ENCODE measurements at places on chromosomes 5 and 9. TPM values are rescaled to one million over a fixed set of nuclear protein-coding genes. Genes with fewer than 3 reads are reported as not detected.

PLCXD3 gene
- total RNA-seq: 71.6 TPM

RASGRF2 gene
- 16.6 TPM for total RNA-seq

SNCAIP gene
- total RNA-seq: 2.5 TPM

CDC20B gene
- total RNA-seq: not detected

TMC1 gene
- 0.65 TPM for total RNA-seq

SIGMAR1 gene
- 17.0 TPM for total RNA-seq

TMEM215 gene
- total RNA-seq: not detected

RLN2 gene
- total RNA-seq: not detected

MATR3 gene
- 138 TPM for total RNA-seq

IL5 gene
- total RNA-seq: not detected

CD74 gene
- total RNA-seq: 139 TPM

SCGB3A1 gene
- total RNA-seq: not detected

GNPDA1 gene
- total RNA-seq: 26.1 TPM

GNA14 gene
- total RNA-seq: 1.4 TPM

PAEP gene
- not detected for total RNA-seq

AQP7 gene
- 113 TPM for total RNA-seq

CTSV gene
- total RNA-seq: 0.43 TPM

TCF7 gene
- 2.9 TPM for total RNA-seq

CLTA gene
- 87.4 TPM for total RNA-seq

CCDC171 gene
- 1.1 TPM for total RNA-seq

C5orf46 gene
- 7.0 TPM for total RNA-seq

CCNJL gene
- 7.0 TPM for total RNA-seq

SPINK7 gene
- not detected for total RNA-seq

PLPP7 gene
- total RNA-seq: 128 TPM

LCN10 gene
- total RNA-seq: 1.1 TPM

AQP3 gene
- 6.8 TPM for total RNA-seq

NMUR2 gene
- total RNA-seq: not detected

DND1 gene
- total RNA-seq: 0.16 TPM

OR1J2 gene
- not detected for total RNA-seq

TRIM52 gene
- 8.8 TPM for total RNA-seq

RNF14 gene
- 99.9 TPM for total RNA-seq

SHLD3 gene
- 2.4 TPM for total RNA-seq

GPX3 gene
- total RNA-seq: 1,563 TPM

DHX29 gene
- 19.6 TPM for total RNA-seq

SLC6A7 gene
- not detected for total RNA-seq

NPDC1 gene
- total RNA-seq: 50.9 TPM

SAXO1 gene
- 0.09 TPM for total RNA-seq

GABRG2 gene
- total RNA-seq: 0.42 TPM

BRIX1 gene
- 18.7 TPM for total RNA-seq

SPINK4 gene
- total RNA-seq: not detected

CCDC187 gene
- 0.04 TPM for total RNA-seq

ESM1 gene
- total RNA-seq: 0.72 TPM

TOR4A gene
- 18.5 TPM for total RNA-seq

PCDHGA9 gene
- total RNA-seq: 6.9 TPM

SLC25A2 gene
- not detected for total RNA-seq

FOXD4L3 gene
- total RNA-seq: not detected

GMCL2 gene
- not detected for total RNA-seq

All from heart left ventricle (tissue), 16 donors.